Tongue (tissue), 3 donors: ENCODE measurements at places on chromosomes 5 and 9. TPM values are rescaled to one million over a fixed set of nuclear protein-coding genes. Genes with fewer than 3 reads are reported as not detected.

DNA sequence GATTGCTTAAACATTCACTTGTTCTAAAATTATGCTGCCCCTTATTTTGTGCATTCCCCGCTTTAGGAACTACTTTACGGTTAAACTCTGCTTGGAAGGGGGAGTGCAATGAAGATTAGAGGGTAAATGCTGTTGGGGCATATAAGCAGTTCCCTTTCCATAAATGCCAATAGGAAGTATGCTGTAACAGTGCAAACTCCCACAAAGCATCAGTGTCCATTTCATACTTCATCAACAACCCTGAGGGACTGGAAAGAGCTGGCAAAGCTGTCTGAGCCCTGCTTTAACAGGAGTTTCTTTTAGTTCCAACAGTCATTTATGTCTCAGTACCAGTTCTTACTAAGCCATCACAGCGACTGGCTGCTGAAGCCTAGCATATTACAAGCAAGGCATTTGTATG, 1.8 kb downstream of the ACTL7A start:
- no peak for DNase-seq

The TMEM215 gene
- total RNA-seq: 2.1 TPM

DNA sequence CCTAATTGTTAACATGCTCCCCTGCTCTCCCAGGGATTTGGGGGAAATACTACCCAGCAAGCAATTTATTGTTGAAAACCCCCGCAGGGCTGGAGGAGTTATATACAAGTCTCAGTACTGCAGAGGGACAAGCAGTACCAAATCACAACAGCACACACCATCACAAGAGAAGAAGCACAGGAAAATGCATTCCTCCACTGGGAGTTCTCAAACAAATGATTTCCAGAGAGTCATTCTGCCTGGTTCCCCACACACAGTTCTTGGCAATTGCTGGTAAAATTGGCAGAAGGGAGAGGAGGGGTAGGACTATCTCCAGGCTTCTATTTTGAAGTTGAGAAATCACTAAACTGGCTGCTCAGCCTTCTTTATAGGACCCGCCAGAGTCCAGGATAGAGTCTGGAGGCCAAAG, 16.8 kb downstream of the SIL1 start:
- no peak for DNase-seq

The SLC34A1 gene
- total RNA-seq: not detected

The PCYOX1L gene
- 8.1 TPM for total RNA-seq

DNA sequence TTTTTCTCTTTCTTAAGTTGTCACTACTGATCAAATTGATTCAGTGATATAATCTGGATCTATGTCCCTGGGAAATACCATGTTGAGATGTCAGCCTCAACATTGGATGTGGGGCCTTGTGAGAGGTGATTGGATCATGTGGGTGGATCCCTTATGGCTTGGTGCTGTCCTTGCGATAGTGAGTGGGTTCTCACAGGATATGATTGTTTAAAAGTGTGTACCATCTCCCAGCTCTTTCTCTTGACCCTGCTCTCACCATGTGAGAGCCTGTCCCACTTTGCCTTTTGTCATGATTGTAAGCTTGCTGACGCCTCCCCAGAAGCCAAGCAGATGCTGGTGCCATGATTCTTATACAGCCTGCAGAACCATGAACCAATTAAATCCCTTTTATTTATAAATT, 68.6 kb downstream of the ST8SIA4 start:
- no peak for DNase-seq

DNA sequence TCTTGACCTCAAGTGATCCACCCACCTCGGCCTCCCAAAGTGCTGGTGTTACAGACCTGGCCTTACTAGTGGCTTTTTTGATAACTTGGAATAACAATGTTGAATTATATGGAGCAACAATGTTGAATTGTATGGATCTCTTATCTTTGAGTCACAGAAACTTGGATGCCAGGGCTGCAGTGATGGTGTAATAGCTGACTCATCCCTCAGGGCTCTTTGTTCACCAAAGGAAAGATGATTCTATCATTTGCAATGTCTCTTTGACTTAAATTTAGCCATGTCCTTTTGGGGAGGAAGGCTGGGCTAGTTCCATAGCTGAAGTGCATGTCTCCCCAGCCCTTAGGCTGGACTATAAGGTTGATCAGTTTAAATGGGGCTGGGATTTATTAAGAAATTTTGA, 172.3 kb downstream of the PDZD2 start:
- DNase-seq: no peak

GRCh38 chr5:9313751-9314150, 232.1 kb downstream of the SEMA5A start:
- DNase-seq: no peak

DNA sequence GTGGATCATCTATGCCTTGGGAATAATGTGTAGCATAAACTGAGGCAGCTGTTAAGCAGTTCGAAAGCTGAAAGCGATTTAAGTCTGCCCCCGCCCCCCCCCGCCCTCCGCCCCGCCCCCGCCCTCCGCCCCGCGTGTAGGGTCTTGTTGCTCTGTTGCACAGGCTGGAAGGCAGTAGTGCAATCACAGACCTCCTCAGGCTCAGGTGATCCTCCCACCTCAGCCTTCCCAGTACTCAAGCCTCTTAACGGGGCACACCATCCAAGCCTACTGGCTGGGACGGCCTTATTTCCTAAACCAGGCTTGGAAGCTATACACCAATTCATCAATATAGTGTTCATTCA, 945 bp downstream of the ANKDD1B start:
- DNase-seq: no peak

DNA sequence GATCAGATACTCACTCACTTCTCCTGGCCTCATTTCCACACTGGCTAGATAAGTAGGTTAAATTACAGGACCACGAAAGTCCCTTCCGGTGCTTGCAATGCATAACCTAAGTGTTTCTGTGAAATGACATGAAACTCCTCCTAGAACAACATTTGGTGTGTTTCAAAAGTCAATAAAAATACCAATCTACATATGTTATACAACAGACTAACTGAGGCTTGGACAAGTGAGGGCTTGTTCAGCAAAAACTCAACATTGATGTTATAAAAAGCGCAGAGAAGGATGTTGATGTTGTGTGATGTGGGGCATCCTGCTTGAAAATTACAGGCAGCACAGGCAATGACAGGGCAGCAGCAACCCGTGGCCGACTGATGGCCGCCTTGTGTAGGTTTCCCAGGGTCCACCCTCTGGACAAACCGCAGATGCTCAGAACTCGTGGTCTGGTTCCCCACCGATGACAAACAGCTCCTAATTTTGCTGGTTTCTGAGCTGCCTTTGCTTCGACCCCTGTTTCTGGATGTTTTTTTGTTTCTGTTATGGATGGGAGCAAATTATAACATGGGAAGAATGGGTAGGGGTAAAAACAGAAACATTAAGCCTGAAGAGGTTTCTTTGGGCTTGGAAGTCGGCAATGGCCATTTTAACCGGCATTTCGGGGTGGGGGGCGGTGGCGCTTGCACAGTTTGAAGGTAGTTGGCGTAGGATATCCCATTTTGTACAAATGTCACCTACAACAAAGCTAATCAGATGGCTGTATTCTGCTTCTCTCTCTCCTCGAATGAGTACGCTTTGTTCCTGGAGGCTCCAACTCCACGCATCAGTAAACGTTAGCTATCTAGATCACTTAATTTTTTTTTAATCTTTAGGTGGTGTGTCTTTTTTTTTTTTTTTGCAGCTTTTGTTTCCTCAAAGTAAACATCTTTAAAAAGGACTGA, 116.1 kb downstream of the PDZD2 start:
- DNase-seq: no peak
